ENCODE measurements at places on chromosomes 2 and 18.

DNA sequence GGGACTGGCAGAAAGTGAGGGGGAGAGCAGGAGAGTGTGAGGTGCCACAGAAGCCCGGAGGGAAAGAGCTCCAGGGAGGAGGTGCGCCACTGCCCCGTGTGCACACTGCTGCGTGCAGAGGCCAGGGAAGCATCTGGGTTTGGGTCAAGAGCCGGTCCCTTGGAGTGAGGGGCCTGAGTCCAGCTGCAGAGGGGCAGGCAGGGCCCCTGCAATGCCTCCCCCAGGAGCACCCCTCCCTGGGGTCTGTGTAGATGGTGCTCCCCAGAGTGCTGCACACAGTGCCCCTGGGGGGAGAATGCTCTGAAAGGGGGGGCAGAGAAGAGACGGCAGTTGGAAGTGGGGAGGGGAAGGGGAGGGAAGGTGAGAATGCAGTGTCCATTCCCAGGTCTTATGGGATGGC lies 3.7 kb upstream of the LIMS2 start:
- DNase-seq: no peak

DNA sequence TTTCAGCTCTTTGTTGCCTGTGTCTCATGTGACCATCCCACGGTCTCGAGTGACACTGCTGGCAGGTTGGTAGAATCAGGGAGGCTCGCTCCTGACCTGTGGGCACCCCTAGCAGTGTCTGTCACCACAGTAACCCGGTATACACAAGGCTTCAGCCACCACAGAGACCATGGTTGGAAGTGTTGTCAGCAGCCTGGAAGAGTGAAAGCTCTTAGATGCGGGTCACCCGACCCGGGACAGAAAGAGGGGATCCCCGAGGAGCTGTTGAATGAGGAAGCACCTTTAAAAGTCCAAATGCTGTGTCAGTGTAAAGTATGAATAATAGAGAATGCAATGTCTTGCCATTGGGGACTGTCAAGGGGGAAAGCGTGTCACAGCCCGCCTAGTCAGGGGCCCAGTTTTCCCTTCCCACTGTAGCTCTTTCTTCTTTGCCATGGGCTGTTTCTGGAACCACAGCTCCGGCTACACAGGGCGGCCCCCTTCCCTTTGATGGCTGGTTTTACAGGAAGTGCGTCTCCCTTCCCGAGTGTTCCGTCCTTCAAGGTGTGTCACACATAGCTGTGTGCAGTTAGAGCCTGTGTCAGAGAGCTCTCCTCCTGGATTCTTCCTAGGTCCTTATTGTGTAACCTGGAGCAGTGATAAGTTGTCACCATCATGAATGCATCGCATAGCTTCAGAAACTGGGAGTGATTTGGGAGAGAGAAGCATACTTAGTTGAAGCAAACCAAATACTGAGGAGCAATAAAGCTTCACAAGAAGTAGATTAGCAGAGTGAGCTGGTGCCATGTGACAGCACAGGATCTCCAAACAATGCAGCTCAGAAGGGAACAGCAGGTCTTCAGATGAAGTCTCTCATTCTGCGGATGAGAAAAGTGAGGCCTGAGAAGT lies 81.4 kb downstream of the MTCL1 start:
- no peak for DNase-seq

- DNase-seq: no peak
These were observed 69.9 kb upstream of the KLF7 start for GRCh38 chr2:207235621-207236020.

DNA sequence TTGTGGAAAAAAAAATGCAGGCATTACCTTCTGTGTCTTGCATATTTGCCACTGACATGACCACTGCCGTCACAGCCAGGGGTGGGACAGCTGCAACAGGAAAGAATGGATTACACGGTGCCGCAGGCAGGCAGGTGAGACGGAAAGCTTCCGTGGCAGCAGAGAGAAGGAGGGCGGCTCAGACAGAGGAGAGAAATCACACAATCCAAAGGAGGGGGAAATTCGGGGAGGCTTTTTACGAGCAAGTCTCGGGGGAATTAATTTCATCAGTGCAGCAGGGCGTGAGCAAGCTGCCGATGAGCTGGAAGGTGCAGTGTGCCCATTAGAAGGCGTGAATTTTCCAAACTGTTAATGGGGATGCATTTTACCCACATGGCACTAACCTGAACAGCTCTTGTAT lies 234.8 kb upstream of the PXDN start:
- DNase-seq: no peak

- DNase-seq: no peak
These were observed 24.5 kb downstream of the LOXHD1 start for GRCh38 chr18:46632401-46633071.

- DNase-seq: no peak
These were observed 209.7 kb upstream of the SIX2 start for GRCh38 chr2:45218931-45219339.

GRCh38 chr18:23203891-23204432 lies 68.7 kb downstream of the CABLES1 start:
- no peak for DNase-seq

DNA sequence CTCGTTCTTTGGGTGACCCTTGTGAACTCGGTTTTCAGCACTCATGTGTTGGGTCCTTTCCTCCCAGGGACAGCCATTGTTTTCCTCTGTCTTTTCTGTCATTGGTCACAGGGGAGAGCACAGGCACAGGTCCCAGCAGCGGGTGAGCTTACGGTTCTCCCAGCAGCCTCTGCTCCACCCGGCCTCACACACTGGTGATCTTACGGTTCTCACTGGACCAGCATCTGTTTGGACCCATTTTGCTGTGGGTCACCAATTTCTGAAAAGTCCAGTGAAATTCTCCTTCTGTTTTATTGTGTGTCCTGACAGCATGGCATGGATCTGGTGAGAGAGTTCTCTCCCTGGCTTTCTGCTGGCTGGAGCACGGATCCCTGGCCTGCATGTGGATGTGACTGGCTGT lies 49.8 kb upstream of the ANKRD62 start:
- no peak for DNase-seq

DNA sequence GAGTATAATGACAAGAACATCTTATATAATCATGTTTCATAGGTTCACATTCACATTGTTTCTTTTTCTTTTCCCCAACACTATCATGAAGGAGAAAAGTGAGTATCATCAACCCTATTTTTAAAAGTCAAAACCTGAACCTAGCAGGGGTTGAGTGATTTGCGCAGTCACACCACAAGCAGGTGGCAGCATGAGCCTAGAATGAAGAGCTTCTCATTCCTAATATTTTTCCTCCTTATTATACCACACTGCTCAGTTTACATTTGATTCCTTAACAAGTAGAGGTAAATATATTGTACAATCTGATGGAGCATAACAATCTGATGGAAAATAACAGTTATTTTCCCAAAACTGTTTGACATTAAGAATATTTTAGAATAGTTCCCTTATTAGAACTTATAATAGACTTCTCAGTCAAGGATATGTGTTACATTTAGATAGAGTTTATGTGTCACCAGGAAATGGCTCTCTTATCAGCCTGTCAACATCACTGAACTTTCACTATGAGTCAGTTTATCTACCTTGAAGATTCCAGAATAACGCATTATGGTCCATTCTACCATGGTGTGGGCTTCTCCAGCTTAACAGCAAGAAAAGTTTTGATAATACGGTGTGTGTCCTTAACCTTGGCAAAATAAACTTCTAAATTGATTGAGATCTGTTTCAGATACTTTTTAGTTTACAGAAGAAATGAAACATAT lies 119.5 kb downstream of the NEB start:
- no peak for DNase-seq

- no peak for DNase-seq
These were observed 56.6 kb downstream of the STK39 start for GRCh38 chr2:168190590-168191336.

DNA sequence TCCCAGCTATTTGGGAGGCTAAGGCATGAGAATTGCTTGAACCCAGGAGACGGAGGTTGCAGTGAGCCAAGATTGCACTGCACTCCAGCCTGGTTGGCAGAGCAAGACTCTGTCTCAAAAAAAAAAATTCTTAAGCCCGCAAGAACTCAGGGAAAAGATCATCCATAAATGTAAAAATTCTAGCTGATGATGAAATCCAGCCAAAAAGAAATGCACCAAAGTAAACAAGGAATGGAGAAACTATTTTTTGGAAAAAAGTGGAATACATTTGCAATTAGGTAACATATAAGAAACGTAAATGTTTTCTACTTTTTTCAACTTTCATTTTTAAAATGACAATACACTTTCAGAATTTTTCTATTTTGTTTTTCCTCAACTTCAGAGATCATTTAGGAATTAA lies 61.3 kb downstream of the ASXL2 start:
- no peak for DNase-seq

DNA sequence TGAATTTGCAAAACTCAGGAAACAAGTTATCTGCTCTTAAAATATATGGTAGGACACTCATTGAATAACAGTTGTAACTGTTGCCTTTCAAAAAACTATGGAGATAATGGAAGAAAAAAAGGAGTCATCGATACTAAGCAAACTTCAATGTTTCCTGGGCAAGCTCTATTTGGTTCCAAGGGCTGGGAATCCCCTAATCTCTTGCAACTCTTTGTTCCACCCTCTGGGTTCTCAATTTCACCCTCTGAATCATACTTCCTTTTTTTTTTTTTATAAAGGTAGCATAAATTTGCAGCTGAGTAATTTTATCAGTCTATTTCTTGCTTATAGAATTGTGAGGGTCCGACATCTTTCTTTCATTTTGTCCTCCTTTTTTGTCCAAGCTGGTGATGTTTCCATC lies 36.7 kb downstream of the SLC9A4 start:
- DNase-seq: no peak

DNA sequence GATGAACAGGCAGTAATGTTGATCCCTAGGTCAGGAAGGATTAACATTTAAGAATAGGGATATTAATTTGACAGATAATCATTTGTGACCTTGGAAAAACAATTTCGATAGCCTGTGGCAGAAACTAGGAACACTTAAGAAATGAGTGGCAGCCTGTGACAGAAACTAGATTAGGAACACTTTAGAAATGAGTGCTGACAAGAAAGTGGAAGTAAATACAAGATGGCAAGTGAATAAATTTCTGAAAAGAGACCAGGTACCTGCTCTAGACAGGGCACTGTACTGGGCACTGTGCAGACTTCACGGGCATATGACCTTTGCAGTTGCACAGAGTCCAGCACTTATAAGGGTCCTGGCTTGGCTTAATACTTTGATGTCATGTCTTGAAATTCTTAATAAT lies 5.5 kb upstream of the HNRNPA3 start:
- no peak for DNase-seq

DNA sequence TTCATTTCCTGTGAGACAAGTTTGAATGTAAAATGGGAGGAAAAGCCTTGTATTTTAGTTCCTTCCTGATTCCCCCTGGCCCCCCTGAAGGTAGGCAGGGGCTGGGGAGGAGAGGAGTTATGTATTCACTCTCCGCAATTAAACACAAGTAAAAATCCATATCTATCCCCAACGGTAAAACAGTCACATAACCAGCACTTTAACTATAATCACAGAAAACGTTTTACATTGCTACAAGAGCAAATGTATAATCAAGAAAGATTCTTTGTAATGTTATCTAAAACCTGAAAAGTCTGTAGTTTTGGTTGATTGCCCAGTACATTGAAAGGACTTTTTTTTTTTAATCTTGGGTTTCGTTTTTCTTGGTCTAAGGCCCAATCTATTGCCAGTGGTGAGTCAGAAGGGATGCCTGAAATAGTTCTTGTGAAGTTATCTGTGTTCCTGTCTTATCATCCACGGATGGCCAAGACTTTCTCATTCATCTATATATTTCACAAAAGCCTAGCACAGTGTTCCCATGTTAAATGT lies 34.5 kb upstream of the CCNYL1 start:
- DNase-seq: no peak

- no peak for DNase-seq
These were observed 49.1 kb downstream of the ADI1 start for GRCh38 chr2:3470166-3470651.

DNA sequence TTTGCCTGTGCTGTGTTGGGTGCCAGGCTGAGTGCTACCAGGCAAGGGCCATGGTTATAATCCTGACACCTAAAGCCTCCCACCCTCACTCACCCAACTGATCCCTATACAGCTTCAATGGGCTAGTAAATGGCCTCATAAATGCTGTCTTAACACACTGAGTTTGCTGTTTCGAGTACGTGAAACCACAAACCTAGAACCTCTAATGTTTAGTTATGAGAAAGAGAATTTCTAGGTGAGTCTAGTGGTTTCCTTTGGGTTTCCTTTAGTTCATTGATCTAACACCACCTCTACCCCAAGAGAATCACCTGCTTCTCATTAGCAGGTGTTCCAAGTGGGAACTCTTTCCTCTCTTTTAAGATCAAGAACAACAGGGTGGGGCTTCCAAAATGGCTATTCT lies 172.0 kb downstream of the MC4R start:
- DNase-seq: no peak

DNA sequence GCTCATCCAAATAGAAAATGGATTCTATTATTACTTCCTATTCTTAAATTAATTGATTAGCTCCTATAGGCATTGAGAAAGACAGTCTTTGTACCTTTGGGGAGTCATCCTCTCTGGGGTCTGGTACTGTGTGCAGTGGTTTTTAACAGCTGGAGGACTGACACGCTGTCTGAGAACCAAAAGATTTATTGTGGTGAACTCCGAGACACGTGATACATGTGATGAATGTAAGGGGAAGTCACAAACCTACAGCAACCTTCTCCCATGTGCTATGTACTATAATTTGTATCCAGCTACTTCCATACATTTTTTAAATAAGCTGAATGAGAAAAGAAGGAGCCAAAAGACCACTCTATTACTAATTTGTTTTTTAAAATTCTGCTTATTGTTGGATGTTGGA lies 133.7 kb downstream of the GALNT3 start:
- no peak for DNase-seq

- DNase-seq: no peak
These were observed 110.9 kb downstream of the MIB1 start for GRCh38 chr18:21851327-21851961.

DNA sequence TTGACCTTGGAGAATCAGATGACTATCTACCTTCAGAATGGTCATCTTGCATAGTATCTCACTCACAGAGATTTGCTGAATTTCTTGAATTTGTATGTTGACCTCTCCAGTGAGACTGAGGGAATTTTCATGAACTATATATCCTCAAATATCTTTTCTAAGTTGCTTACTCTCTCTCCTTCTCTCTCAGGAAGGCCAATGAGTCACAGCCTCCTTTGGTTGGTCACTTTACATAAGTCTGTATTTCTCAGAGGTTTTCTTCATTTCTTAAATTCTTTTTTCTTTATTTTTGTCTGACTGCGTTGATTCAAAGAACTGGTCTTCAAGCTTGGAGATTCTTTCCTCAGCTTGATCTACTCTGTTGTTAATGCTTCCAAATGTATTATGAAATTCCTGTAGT lies 51.7 kb downstream of the VIT start:
- DNase-seq: no peak

DNA sequence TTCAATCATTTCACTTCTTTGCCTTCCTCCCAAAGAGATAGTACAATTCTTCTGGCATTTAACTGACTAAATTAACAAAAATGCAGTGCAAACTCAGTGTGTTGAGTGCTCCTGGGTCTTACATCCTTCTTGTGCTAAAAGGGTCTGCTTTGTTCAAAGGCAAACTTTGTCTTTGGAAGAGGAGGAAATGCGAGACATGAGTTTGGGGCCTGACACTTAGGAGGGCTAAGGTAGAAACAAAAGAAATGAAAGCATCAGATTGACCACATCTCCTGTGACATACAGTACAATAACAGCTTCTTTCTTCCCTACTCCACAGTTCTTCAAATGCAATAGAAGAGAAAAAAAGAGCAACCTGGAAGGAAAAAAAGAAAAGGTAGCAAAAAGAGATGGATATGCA lies 161.7 kb downstream of the CNTNAP5 start:
- no peak for DNase-seq

- no peak for DNase-seq
These were observed 80.7 kb downstream of the PSMG2 start for GRCh38 chr18:12783524-12783923.

Measured in T-helper 17 cell (primary cell).